Activated CD4-positive, alpha-beta T cell treated with anti-CD3 and anti-CD28 coated beads, Interleukin-2, amount 50 U/mL, for 16 hours (primary cell): ENCODE measurements at places on chromosomes 1 and 21.

DNA sequence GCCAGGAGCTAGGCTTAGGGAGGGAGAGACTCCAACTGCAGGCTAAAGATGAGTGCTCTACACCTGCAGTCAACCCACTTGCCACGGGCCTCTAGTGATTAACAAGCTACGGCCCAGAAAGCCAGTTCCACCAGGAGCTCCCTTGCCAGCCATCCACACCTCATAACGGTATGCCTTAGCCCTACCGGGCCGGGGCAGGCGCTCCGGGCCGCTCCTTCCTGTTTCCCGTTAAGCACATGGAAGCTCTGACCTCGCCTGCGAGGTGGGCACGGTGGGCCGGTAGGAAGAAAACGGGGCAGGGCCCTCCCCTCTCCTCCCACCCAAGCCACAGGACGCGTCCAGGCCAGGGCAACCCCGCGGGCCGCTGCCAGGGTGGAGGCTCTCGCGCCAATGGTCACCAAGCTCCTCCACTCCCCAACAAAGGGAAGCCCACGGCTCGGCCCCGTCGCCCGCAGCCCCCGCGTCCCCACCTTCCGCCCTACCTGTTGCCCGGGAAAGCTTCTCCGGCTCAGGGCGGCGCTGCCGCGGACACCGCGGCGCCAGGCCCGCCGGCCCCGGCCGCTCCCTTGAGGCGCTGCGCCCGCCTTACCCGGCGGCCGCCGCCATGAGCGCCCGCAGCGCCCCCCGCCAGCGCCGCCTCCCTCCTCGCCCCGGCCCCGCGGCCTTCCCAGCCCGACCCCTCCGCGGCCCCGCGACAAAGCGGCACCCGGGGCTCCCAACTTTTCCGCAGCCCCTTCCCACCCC is 627 bp downstream of the CERS2 start:
- peak; percentile 54 for DNase-seq

DNA sequence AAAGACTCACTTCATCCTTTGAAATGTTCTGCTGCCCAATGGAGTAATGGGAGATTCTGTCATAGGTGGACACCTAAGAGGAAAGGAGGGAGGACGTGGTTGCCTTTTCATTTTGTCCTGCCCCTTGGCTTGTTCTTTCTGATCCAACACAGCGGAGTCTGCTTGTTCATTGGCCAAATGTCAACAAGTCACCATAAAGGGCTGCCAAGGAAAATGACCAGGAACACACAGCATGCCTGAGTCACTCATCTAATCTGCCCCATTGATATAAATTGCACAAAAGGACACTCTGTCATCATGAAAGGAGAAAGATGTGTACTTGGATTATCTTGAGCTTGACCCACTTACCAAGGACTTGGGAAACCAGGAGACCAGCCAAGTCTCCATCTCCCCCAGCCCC is 422.9 kb downstream of the SETD4 start:
- DNase-seq, result no peak

- DNase-seq, result no peak
Measured at GRCh38 chr1:105785021-105785420, 1271.5 kb upstream of the PRMT6 start.

- peak; percentile 33 for DNase-seq
Measured at GRCh38 chr1:67479146-67479891, 49.1 kb upstream of the SERBP1 start.

DNA sequence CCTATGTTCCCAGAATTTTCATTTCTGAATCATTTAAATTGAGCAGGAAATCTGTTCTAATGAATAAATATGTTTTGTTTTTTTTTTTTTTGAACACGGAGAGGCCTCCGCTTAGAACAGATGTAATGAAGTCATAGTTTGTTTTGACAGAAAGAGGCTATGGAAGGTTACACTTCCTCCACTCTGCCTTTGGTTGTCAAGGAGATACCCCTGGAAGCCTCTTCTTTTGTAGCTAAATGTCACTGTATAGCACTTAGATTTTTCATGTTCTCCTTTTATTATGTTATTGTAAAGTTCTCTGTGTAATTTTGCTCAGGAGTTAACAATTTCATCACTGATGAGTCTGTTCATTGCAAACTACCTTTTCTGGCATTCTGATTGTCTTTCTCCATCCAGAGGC is 22.7 kb upstream of the GNG12 start:
- no peak for DNase-seq

DNA sequence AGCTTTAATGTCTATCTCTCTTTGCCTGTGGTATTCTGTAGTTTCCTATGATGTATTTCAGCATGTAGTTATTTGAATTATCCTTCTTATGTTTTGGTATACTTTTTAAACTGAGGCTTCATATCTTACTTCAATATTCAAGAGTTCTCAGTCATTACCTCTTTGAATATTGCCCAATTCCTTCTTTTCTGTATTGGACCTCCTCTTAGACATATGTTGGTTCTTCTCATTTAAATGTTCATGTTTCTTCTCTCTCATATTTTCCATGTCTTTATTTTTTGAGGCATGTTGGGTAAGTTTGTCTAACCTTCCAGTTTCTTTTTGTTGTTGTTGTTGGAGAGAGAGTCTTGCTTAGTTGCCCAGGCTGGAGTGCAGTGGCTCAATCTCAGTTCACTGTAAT is 140.6 kb downstream of the MRPS6 start:
- DNase-seq, result no peak

GRCh38 chr1:168320800-168321450 is 40.2 kb downstream of the TBX19 start:
- peak; percentile 39 for DNase-seq

DNA sequence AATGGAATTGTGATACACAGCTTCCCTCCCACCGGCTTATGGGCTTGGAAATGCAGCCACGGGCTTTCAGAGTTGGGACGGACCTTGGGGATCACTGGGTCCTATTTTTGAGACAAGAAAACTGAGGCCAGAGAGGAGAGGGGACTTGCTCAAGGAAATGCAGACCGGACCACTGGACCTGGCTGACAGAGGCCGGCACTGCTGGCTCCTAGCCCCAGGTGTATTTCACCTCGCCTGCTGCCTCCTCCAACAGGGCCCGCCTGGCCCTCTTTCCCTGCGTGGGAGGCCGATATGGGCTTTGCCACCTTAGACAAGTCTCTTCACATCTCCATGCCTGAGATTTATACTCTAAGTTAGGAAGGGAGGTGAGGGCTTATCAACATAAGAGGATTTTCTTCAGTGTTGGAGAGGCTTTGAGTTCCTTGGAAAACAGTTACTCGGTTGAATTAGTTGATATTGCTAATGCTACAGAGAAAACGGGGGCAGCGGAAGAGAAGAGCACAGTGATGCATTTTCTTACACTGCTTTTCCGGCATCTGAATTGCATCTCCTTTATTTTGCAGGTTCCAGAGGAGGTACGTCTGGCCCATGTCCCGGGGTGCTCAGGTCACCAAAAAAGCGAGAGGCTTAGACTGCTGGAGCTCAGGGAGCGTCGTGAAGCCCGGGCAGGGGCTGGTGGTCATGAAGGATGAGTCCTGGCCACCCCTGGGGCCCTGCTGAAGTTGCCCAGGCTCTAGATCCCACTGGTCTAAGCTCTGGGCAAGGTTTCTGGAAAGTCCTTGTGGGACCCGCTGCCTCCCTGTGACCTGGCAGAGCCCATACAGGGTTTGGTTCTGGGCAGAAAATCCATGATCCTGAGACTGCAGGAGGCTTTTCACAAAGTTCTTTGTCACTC is 44.7 kb downstream of the CAPN2 start:
- DNase-seq, result no peak

- no peak for DNase-seq
Measured at GRCh38 chr1:155079210-155079486, 511 bp downstream of the EFNA3 start.

GRCh38 chr1:108843390-108844137 is 13.3 kb downstream of the AKNAD1 start:
- no peak for DNase-seq
